ENCODE measurements at places on chromosomes 2 and 18. TPM values are rescaled to one million over a fixed set of nuclear protein-coding genes. Genes with fewer than 3 reads are reported as not detected.

Gene AMER3
- not detected for total RNA-seq

Gene CYP27C1
- not detected for total RNA-seq

Gene EML6
- total RNA-seq: 0.44 TPM

Gene PRSS56
- not detected for total RNA-seq

Gene ONECUT2
- not detected for total RNA-seq

DNA sequence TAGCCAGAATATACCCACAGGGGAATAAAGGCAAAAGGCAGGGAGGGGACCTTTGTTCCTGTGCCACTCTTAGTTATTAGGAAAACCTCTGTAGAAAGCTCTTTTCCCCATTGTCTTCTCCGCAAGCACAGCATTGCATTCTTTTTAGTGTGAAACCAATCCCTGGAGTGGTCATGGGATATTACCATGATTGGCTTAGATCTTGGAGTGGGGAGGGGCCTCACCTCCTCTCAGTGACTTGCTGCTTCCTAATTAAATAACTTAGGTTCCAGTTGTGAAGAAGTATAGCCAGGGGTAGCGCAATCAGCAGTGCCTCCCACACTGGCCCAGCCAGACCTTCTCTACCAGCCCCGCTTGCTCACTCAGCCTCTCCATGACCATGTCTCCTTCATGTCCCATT lies 49.9 kb upstream of the AFF3 start:
- no peak for DNase-seq
- H3K27me3 ChIP-seq: peaks cover 4% of the 10 kb centered on the region
- no peak overlapping the region for H3K4me3 ChIP-seq
- no peaks in the 10 kb centered on the region for H3K4me1 ChIP-seq
- H3K27ac ChIP-seq: no peak overlapping the region

- DNase-seq: no peak
- H3K36me3 ChIP-seq: no peaks in the 10 kb centered on the region
- H3K27me3 ChIP-seq: peaks cover 2% of the 10 kb centered on the region
- H3K4me1 ChIP-seq: peaks cover 4% of the 10 kb centered on the region
- H3K4me3 ChIP-seq: no peak overlapping the region
Observed at GRCh38 chr18:56294484-56295183, 343.8 kb downstream of the TXNL1 start.

DNA sequence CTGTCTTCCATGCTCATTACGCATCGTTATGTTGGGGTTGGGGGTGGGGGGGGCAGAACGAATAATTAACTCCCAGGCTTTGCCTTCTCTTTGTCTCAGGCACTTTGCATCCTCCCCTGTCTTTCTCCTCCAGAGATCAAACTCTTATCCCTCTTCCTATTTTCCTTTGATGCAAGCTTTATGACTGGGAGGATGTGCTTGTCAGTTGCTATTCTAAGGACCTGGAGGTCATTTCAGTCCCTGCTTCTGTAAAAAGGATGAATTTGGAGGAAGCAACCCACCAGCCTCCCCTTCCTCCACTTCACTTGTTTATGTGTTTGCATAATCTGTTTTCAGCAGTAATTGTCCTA lies 87.5 kb downstream of the ZCCHC2 start:
- no peak overlapping the region for H3K4me3 ChIP-seq
- H3K27ac ChIP-seq: no peak overlapping the region
- no peaks in the 10 kb centered on the region for H3K36me3 ChIP-seq
- no peak for DNase-seq

DNA sequence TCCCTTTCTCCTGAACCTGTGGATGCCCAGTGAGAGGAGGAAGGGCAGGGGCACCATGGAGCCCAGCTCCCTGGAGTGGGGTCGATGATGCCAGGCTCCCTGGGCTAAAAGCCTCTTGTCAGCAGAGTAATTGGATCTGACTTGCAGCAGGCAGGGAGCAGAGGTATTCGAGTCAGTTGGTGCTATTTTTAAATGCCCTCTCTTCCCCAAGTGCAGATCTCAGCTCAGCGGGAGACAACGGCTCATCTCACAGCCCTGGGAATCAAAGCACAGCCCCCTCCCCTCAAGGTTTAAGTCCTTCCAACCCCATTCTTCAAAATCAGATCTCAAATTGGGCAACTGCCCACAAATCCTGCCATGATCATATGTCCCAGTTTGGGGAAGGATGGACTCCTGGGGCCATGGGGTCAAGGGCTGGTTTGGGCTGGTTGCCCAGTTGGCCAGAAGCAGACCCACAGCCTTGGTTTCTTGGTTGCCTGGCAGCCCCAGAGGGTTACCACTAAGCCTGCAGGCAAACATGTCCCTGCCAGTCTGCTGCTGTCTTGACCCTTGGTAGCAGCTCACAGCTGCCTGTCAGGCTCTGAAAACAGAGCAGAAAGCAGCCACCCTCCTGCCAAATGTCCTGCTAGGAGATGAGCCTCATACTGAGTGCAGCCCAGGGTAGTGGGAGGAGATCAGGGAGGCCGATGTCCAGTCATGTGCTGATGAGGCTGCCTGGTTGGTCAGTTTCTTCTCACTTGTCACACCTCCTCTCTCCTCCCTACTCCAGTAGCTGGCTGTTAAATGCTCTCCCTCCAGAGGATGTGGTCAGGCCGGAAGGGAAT lies 244.9 kb downstream of the LOXHD1 start:
- peaks cover 9% of the 10 kb centered on the region for H3K4me1 ChIP-seq
- H3K36me3 ChIP-seq: no peaks in the 10 kb centered on the region
- H3K27me3 ChIP-seq: peaks cover 3% of the 10 kb centered on the region
- DNase-seq: no peak

DNA sequence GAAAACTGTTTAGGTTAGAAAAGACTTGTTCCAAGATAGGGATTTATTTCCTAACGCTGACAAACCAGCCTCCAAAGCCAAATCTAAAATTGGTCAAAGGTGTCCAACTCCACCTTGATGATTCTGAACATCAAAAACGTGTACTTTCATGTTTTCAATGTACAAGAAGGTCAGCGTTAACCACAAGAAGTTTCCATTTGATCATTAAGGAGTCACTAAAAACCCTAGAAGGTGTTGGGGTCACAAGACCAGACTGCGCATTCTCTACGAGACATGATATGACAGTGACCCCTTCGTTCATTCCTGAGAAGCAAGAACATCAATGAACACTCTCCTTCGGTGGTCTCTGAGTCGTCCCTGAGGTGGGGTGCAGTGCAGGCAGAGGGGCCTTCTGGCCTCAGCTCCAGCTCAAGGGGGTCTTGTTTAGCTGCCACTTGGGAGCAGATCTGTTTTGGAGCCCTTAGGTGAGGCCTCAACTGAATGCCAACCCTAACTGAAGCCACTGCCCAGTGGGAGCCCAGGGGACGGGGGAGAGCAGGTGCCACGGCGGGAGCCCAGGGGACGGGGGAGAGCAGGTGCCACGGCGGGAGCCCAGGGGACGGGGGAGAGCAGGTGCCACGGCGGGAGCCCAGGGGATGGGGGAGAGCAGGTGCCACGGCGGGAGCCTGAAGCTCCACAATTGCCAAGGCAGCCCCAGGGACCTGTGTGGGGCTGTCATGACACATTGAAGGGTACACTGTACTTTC lies 55.2 kb downstream of the PARD6G start:
- no peak for DNase-seq
- no peak overlapping the region for H3K4me3 ChIP-seq
- no peaks in the 10 kb centered on the region for H3K36me3 ChIP-seq

GRCh38 chr2:75506101-75506697 lies 54.5 kb downstream of the EVA1A start:
- H3K4me1 ChIP-seq: no peaks in the 10 kb centered on the region
- H3K4me3 ChIP-seq: no peak overlapping the region
- H3K36me3 ChIP-seq: no peaks in the 10 kb centered on the region
- no peak for DNase-seq
- H3K27ac ChIP-seq: no peak overlapping the region

GRCh38 chr2:101830555-101830954 lies 133.0 kb downstream of the MAP4K4 start:
- H3K4me1 ChIP-seq: peaks cover 62% of the 10 kb centered on the region
- peaks cover 26% of the 10 kb centered on the region for H3K36me3 ChIP-seq
- DNase-seq: peak; percentile 42
- H3K27me3 ChIP-seq: no peaks in the 10 kb centered on the region

DNA sequence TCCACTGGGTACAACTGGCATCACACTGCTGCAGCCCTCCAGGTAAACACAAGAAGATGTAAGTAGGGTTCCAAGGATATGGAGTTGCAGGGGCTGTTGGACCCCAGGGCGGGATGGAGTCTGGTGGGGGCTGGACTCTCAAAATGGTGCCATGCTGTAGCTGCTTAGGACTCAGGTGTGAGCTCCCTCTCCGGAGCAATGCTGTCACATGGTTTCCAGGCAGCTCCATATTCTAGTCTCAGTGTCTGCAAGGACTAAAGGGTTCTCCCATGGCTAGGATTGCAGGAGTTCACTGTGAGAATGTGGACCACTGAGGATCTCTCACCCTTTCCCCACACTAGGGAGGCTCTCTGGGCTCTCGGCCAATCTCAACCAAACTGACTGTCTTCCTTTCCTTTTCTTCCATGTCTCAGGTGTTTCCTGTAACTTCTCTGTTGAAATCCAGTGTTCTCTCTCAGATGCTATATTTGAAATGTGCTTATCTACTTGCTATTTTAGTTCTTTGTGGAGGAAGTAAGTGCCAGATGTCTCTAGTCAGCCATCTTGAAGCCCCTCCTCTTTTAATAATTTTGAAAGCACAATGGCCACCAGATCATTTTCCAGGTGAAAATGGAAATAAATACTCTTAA lies 57.6 kb downstream of the CCNT2 start:
- peaks cover 7% of the 10 kb centered on the region for H3K36me3 ChIP-seq
- no peak overlapping the region for H3K27ac ChIP-seq
- no peak overlapping the region for H3K4me3 ChIP-seq
- peaks cover 15% of the 10 kb centered on the region for H3K4me1 ChIP-seq
- DNase-seq: no peak

DNA sequence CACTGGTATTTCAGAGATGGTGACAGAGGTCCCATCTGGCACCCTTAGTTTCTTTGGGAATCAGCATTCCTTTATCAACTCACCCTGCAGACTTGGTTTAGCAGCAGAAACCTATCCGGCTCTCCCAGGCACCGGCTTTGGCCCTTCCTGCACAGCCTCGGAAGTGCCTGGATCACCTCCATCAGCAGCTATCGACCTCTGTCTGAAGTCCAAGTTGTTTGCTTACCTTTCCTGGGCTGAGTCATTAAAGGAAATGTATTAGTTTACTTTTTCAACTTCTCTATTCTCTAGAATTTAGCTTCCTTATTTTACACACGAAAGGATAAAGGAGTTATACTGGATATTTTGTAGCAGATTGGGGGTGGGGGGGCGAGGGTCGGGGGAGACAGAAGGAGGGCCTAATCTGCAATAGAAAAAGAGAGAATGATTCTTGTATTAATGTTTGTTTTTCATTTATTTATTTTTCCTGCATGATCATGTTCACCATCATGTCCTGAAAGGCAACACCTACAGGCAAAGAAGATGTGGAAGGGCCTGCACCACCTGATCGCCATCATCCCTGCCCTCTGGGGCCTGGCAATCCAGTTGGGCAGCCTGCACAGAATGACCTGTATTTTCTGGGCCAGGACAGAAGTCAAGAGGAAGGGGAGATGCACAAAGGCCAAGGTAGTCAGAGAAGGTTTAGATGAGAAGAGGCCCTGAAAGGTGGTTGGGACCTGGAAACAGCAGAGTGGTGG lies 22.1 kb upstream of the MAT2A start:
- H3K27ac ChIP-seq: no peak overlapping the region
- peaks cover 3% of the 10 kb centered on the region for H3K27me3 ChIP-seq
- no peak for DNase-seq
- H3K36me3 ChIP-seq: no peaks in the 10 kb centered on the region
- H3K4me3 ChIP-seq: no peak overlapping the region
- H3K4me1 ChIP-seq: no peaks in the 10 kb centered on the region

GRCh38 chr2:23107327-23107941 lies 277.5 kb upstream of the KLHL29 start:
- H3K36me3 ChIP-seq: no peaks in the 10 kb centered on the region
- H3K27me3 ChIP-seq: no peaks in the 10 kb centered on the region
- no peak overlapping the region for H3K27ac ChIP-seq
- no peak for DNase-seq
- no peaks in the 10 kb centered on the region for H3K4me1 ChIP-seq

DNA sequence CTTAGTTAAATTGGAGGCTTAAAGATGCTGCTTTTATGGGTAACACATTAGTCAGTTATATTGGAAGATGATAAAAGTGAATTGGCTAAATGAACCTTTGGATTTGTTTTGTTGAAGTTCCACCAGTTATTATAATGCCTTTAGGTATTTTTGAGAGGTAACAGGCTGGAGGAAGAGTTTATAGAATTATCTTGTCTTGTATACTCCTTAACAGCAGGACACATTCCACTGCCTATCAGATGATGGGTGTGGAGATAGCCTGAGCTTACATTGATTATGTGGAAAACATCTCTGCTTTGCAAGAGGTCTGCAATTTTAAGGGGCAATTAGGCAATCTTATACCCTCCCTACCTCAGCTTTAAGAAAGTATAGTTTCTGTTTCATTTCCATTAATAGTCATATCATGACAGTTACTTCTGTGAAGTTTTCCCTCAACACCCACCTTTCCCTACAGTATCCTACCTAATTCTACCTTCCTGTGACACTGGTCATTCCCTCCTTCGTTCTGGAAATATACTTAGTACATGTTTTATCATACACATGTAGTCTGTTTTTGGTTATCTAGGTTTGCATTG lies 403.7 kb upstream of the SPRED2 start:
- no peaks in the 10 kb centered on the region for H3K36me3 ChIP-seq
- H3K27ac ChIP-seq: no peak overlapping the region
- H3K4me3 ChIP-seq: no peak overlapping the region
- no peak for DNase-seq
- no peaks in the 10 kb centered on the region for H3K4me1 ChIP-seq
- H3K27me3 ChIP-seq: peaks cover 2% of the 10 kb centered on the region

DNA sequence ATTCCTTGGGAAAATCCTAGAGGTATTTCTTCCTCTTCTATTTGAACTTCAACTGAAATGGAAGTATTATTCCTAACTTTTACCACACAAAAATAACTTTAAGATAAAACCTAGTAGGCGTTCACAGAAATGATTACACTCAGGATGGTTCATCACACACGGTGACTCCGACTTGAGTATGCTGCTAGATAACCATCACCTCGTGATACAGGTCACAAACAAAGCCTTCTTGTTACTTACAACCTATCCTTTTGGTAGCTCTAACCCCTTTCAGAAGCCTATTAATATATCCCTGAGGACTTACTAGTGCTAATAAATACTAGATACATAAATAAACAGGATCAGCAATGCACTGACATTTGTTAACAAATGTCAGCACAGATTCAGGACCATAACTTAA lies 101.0 kb upstream of the DNER start:
- no peaks in the 10 kb centered on the region for H3K27me3 ChIP-seq
- H3K27ac ChIP-seq: no peak overlapping the region
- H3K36me3 ChIP-seq: peaks cover 34% of the 10 kb centered on the region

DNA sequence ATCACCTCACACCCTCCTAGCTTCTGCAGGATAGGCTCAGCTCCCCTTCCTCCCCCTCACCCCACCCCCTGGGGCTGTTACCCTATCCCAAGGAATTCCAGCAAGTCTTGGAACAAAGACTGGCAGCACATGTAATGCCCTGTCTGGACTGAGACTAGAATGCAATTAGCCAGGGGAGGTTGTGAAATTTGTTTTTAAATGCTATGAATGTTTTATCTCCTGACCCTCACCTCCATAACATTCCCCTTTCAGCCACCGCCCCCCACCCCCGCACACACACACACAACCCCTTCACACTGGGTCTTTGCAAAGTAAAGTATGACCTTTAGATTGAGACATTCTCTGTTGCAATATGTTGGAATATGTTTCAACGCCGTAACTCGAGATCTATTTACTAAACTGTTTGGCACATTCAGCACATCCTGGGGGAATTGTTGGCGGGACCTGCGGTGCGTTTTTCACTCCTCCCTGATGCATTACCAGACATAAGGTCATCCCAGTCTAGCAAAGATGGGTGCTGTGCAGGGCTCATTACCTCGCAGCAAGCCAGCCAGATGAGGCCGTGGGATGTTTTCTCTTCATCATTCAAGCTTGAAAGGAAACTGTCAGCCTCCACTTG lies 290.7 kb upstream of the SLC14A2 start:
- no peak overlapping the region for H3K27ac ChIP-seq
- H3K27me3 ChIP-seq: peaks cover 2% of the 10 kb centered on the region
- no peaks in the 10 kb centered on the region for H3K4me1 ChIP-seq
- H3K36me3 ChIP-seq: no peaks in the 10 kb centered on the region
- no peak for DNase-seq
